ENCODE measurements at places on chromosomes 3 and 15. TPM values are rescaled to one million over a fixed set of nuclear protein-coding genes. Genes with fewer than 3 reads are reported as not detected.

Gene CPLX3
- 0.18 TPM for total RNA-seq

Gene CD96
- total RNA-seq: 323 TPM

Gene CRTC3
- 89.3 TPM for total RNA-seq

Gene P2RY13
- not detected for total RNA-seq

Gene EFHB
- total RNA-seq: 0.58 TPM
